ENCODE measurements at places on chromosomes 11 and 22.

GRCh38 chr11:34314936-34315335, 42.9 kb downstream of the ABTB2 start:
- no peak for DNase-seq

DNA sequence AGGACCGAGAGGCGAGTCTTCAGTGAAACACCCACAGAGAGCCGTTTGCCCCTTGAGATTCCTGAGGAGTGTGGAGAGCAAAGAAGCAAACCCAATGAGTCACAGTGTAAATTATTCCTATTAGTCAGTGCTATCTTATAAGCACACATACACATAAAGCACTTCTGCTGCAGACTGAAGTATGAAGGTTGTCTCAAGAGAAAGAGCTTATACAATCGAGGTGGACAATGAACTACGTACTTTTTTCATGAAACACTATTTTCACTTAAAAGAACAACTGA, 37.3 kb downstream of the GALNT18 start:
- no peak for DNase-seq

DNA sequence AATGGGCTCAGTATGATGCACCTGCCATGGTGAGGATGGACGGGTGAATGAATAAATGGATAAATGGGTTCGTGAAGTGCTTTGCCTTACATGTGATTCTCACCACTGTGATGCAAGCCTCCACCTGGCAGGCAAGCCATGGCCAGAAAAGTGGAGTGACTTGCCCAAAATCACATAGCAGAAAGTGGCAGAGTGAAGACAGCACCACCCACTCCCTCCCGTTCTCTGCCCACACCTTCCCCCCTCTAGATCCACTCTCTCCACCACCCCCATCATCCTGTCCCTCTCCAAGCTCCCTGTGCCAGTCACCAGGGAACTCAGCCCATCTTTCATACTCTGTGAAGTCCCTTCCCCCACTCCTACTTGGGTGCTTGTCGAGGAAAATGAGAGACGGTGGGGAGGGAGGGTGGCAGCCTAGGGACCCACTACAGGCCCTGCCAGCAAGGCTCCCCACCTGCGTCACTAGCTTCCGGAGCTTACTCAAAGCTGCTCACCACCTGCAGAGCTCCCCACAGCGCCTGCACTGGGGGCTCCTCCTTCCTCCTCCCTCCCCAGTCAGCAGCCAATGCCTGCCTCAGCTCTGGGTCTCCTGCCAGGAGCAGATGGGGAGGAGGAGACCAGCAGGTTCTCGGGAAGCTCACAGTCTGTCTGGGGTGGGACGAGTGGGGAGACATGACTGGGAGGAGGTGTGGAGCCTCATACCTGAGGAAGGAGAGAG, 82.3 kb downstream of the PDE2A start:
- DNase-seq = no peak

GRCh38 chr11:125376117-125376516, 119.9 kb downstream of the FEZ1 start:
- DNase-seq = no peak

GRCh38 chr11:73028611-73029010, 113.5 kb downstream of the FCHSD2 start:
- no peak for DNase-seq

DNA sequence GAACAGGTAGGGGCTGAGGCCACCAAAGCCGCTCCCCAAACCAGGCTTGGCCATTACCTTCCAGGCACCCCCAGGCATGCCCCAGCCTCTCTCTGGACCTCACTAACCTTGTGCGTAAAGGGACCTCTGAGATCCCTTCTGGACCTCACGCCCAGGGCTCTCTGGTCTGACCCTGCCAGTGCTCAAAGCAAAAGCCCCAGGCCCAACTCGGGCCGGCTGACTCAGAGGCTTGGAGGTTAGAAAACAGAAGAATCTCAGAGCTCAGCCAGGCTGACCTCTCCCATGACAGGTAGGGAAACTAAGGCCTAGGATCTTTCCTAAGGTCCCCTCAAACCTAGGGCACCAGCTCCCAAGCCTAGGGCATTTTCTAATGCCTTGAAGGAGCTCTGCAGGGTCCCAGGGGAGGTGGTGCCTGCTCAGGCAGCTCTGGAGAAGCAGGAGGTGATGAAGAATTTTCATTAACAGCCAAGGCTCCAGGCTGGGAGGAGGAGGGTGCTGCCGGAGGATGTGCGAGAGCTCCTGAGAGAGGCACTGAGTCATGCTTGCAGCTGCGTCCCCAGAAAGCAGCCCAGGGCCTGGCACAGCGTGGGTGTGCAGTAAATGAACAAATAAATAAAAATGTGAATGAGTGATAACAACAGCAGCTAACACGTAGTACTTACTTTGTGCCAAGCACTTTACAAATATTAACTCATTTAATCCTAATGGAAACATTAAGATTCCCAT, 25.6 kb downstream of the ARRB1 start:
- DNase-seq = no peak

All from NCI-H187 (cell line).